ENCODE measurements at places on chromosomes 1 and 21.

- no peak for DNase-seq
These were observed 2.8 kb downstream of the MASP2 start for GRCh38 chr1:11044086-11044848.

DNA sequence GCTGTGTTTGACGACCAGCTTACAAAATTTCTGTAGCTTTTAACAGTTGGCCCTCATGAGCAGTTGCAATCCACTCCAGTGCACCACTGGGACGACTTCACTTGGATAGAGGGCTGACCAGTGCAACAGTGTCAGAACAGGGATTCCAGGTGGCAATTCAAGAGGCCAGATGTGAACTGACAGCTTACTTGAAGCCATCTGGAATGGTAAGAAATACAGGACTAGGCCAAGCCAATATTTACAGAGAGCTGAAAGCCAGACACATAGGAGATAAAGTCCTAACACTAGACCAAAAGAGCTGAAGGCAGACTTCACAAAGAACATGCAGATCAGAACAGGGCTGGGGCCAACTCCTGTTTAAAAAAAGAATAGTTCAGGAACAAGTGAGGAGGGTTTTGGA is 93.5 kb upstream of the NFIA start:
- no peak for DNase-seq

DNA sequence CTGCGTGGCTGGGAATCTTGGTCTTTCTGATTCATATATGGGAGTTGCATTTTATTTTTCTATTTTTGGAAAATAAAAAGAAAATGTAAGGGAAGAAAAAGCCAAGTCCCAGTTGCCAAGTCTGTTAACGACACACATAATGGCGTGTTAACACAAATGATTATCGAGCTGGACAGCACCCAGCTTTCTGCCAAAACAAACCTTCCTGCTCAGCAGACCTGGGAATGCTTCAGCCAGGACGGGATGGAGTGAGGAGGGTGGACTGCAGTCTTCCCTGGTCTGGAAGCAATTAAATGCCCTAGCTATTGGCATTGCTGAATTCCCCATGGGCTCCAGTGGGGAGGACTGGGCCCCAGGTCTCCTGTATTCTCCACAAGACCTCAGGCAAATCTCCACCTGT is 184.2 kb upstream of the USP24 start:
- DNase-seq, result no peak

GRCh38 chr1:33099290-33100118 is 18.6 kb downstream of the AZIN2 start:
- DNase-seq, result peak; percentile 97

DNA sequence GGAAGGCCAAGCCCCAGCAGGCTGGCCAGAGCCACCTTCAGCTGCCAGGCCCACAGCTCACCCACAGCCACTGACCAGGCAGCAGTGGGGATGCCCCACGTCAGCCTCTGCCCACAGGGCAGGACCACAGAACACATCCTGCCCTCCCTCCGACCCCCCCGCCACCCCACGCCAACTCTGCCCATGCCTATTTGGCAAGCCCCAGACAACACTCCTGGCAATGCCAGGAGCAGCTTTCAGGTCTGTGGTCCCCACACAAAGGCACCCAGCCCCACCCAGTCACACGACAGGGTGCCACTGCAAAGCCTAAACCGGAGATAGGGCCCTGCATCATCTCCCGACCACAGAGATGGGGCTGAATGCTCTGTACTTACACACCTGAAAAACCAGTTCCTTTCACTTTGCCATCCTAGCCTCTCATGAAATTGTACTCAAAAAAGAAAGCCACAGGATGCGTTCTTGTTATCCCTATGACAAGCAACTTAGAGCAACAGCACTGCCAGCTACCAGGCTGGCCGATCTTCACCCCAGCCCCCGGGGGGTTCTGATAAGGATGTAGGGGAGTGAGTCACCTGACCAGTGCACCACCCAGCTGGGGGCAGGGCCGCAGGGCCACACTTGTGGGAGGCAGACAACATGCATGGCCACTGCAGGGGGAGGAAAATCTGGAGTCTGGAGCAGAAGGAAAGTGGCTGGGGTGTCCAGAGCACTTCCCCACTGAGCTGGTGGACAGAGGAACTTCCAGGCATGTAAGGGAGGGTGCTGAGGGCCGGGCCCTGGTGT is 36.2 kb downstream of the UBE2G2 start:
- DNase-seq, result peak; percentile 63

GRCh38 chr1:177172866-177173265 is 2.1 kb downstream of the BRINP2 start:
- no peak for DNase-seq

DNA sequence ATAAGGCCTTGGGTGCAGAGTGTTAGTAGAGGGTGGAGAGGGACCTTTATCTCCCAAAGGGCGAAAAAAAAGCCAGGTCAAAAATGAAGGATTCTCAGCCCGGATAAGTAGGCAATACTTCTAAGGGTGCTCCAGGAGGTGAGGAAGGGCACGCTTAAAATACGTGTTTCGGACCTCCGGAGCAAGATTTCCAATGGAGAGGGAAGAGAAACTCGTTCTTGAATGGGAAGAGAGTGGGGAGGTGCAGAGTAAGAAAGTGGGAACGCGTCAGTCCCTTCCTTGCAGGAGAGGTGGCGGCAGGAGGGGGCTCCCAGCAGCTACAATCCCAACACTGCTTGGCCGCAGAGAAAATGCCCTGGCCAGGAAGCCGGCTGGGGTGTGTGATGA is 581 bp downstream of the EFCAB14 start:
- DNase-seq, result peak; percentile 11

DNA sequence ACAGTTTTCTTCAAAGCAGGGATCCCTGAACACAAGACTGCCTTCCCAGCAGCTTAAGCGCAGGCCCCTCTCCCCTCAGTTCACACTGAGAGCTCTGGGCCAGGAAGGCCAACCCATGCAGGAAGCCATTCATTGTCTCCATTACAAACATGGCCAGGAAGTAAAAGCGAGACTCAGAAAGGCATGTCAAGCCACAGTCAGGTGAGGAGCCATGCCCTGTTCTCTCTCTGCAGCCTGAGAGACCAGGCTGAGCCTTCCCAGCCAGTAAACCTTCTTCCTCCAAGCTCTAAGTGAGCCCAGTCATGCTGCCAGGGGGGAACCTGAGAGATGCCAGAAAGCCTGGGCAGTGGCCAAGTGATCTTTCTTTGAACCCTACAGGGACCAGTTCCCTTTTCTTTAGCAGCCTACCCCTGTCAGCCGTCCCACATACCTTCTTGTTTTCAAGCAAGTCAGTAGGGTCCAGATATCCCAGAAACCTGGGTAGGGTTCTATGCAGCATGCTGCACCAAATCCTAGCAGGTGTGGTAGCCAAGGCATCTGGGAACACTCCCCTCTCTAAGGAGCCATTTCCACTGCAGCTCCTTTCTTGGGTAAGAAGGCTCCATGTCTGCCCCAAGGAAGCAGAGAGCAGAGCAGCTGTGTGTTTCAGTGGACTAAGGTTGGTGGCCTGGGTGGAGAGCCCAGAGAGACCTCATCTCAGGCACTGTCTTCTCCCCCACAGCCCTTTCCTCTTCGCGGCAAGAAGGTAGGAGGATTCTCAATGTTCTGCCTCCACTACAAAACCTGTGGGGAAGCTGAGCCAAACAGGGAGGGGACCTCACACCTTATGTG is 977 bp downstream of the TRAF3IP3 start:
- DNase-seq, result no peak

GRCh38 chr1:9127395-9128165 is 1.3 kb downstream of the GPR157 start:
- DNase-seq, result peak; percentile 8

DNA sequence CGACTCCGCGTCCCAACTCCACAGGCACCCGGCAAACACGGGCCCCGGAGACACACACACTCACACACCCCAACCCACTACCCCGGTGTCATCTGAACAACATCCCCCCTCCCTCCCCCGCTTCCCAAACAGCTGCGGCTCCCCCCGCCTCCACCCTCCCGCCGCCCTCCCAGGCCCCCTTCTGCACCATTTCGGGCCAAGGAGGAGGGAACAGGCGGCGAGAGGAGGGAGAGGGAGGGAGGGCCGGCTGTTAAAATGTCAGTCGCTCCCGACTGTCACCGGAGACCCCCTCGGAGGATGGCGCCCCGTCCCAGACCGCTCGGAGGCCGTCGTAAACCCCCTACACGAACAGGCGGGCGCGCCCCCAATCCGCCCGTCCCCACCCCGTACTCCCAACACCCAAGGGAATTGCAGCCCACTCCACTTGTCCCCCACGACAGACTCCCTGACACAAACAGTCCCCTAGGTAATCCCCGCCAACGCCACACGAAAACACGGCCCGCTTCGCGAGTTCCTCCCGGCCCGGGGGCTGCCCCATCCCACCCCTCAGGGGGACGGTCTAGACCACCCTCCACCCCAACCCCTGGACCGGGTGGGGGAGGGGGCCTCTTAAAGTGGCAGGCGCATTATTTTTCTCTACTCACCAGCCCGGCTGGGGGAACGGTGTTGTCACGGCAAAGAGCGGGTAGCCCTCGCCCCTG is 583 bp downstream of the MEF2D start:
- peak; percentile 14 for DNase-seq

DNA sequence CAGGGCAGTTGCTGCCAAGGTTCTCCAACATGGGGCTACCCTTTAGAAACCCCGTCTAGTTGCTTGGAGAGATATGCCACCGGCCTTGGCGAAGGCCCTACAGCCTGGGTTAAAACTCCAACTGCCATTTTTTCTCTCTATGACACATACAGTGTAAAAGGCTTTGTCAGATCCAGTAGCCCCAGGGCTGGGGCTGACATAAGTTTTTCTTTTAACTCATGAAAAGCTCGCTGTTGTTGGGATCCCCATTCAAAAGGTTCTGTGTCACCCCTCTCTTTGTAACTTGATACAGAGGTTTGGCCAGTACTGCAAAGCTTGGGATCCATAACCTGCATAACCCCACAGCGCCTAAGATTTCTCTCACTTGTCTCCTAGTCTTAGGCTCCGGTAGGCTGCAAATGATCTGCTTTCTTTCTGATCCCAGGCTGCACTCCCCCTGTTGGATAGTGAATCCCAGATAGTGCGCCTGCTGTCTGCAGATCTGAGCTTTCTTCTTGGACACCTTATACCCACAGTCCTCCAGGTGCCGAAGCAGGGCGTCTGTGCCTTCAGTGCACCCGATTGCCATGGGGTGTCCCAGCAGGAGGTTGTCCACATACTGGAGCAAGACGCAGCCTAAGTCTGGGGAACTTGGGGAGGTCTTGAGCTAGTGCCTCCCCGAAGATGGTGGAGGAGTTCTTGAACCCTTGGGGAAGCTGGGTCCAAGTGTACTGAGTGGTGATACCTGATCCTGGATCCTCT is 406.2 kb downstream of the TGFB2 start:
- DNase-seq, result peak; percentile 68

GRCh38 chr1:235017719-235018118 is 110.9 kb downstream of the TOMM20 start:
- peak; percentile 57 for DNase-seq

- DNase-seq, result peak; percentile 37
These were observed 243.6 kb downstream of the TNR start for GRCh38 chr1:175499595-175500382.

DNA sequence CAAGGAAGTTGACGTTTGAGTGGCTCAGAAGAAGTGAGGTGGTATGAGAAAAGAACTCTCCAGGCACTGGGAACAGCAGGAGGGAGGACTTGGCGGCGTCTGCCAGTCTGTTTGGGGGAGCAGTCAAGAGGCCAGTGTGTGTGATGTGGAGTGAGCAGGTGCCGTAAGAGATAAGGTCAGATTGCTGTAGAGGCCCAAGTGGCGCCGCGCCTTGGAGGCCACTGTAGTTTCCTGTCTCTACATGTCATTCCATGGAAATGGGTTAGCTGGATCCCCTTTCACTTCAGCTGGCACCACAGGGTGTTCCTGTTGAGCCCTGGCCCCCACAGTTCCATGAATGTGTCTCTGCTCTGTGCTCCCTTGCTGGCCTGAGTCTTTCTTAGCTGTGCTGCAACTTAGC is 35.5 kb upstream of the PTPRF start:
- DNase-seq, result no peak

DNA sequence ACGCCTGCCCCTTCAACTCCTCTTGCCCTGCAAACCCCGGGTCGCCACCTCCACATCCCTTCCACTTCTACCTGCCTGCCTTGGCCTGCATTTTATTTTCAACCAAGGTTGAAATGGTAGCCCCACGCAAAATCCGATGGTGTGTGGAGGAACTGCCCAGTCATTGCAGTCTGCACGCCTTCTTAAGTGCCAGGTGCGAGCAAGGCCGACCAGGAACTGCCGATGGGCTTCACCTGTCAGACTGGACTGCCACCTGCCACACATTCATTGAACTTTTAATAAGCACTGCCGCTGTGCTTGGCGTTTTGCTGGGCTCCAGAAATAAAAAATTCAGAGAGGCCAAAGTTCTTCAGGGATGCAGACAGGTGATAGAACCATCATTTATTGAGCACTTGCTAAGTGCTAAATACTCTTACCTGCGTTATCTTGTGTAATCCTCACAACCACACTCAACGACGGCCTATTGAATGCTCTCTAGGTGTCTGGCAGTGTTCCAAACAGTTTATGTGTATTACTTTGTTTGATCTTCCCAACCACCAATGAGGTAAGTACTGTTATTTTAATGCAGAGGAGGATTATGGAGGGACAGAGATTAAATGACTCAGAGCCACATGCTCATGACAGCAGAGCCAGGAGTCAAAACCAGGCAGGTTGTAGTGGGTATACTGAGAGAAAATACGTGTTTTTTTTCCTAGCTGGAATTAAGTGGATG is 36.2 kb downstream of the CACHD1 start:
- peak; percentile 80 for DNase-seq

GRCh38 chr1:44941424-44942324 is 44.7 kb downstream of the EIF2B3 start:
- no peak for DNase-seq

- DNase-seq, result peak; percentile 96
These were observed 58.2 kb downstream of the WLS start for GRCh38 chr1:68173936-68174737.

DNA sequence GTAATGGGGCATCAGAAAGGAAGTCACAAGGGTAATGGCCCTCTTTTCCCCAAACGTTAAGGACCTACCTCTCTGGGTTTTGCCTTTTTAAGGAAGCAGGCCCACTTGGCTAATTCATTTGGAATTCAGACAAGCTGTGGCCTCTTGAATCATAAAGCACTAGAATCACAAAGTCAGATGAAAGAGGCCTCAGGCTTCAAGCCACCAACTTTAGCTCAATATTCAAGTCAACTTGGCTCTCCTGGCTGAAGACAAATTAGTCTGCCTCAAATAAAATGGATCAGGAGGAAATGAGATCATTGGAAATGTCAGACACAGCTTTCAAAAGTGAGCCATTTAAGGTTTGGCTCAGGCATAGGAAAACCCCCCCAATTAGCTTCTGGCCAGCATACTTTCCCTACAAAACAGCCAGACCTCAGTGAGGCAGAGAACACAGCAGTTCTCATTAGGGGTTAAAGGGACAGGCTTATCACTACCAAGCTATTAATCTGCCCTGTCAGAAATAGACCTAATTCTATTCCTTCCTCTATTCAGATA is 34.3 kb downstream of the SLC35D1 start:
- DNase-seq, result peak; percentile 38

All from epithelial cell of esophagus (primary cell).